Mesothelial cell of epicardium (in vitro differentiated cells): ENCODE measurements at places on chromosomes 5 and 9.
A peak's percentile ranks its signal among the peaks of the same experiment; 100 is the strongest.

- DNase-seq, result no peak
Observed at GRCh38 chr9:128638580-128638979, 18.1 kb downstream of the DYNC2I2 start.

GRCh38 chr5:136053336-136054141 is 24.8 kb downstream of the TGFBI start:
- DNase-seq, result no peak

DNA sequence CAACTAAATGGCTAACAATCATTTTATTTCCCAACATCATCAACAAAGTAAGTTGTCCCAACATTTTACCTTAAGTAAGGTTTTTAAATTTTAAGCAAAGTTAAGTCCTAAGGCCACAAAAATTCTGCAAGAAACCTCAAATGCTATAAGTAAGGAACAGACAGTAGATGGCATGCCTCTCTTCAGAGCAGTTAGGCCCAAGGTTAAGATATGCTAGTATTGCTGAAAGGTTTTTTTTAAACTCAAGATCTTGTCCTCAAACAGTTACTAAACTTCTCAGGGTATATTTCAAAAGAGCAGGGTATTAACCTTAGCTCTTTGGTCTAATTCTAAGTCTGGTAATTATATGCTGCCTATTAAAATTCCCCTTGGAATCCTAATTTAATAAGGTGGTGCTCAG is 35.1 kb downstream of the PJA2 start:
- no peak for DNase-seq

DNA sequence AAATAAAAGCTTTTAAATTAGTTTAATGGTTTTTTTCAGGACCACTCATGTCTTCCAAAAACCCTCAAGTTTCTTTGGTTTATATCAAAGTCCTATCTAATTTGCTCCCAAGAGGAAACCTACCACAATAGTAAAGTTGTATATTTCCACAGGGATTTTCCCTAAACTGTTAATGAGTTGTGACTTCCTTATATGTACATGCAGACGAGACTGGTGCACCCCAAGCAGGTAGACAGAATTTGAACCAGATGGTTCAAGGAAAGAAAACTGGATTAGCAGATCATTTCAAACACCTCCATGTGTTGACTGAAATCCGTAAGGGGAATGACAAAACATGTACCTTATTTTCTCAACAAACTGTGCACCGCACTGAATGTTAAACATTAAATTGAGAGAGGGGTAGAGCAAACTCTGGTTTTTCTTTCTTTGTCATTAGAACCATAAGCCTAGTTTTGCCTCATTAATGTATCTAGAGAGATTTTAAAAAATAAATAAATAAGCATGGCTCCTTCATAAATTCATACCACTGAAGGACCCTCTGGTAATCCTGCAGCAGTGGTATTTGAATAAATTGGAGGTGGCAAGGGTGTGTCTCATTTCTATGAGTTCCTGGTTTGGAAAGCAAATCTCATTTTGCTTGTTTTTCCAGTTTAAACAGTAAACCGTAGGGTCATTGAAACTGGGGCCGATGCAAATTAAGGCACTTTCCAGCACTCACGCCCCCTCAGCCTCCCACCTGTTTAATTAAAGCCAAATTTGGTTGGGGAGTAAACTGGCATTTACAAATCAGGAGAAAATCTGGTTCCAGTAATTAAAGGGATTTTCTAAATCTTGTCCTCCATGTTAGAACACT is 51.1 kb downstream of the ENC1 start:
- no peak for DNase-seq

GRCh38 chr9:134340475-134341160 is 14.4 kb downstream of the RXRA start:
- DNase-seq, result no peak

DNA sequence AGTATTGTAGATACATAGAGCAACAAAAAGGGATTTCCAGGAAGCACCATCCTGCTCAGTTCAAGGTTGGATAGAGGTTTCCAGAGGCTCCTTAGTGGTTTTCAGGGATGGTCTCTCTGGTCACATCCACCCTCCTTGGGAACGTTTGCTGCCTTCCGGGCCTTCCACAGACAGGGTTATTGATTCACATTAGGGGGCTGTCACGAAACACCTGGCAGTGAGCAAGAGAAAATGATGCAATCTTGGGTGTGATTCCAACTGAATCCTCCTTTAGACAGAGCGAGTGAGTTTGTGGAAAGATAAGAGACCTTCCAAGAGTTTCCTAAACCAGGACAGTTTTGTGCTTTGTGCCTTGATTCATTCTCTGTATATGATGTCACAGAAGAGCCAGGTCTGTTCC is 43.8 kb upstream of the CTSL start:
- DNase-seq, result no peak

DNA sequence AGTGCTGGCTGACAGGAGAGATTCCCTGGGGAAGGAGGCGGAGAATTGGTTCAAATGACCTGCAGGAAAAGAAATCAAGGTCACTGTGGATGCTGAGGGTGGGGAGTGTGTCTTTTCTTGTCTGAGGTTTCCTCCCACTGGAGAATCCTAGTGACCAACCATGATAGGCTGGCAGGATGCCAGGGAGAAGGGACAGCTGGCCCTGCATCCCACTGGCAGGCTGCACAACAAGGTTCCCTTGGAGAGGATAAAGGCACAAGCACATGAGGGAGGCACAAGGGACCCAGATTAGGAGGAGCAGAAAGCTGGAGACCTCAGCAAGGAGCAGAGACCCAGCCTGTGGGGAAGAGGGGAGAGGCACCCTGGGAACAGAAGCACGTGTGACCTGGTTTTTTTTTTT is 11.4 kb upstream of the ZDHHC12 start:
- DNase-seq, result no peak

DNA sequence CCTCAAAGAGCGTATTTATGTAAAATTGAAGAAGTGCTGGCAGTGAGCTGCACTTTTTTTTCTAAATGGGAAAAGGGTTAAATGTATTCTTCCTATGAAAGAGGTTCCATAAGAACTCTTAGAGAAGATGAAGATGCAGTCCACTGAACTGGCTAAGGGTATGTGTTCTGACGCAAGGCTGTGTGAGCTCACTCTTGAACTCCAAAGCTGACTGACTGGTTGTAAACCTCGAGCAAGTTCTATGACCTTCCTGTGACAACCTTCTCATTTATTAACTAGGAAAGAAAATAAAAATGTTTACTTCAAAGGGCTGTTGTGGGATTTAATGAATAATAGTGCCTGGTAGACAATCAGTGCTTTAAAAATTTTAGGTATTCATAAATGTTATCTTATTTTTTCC is 46.7 kb downstream of the POC5 start:
- DNase-seq, result no peak

GRCh38 chr5:132238901-132239500 is 11.3 kb upstream of the P4HA2 start:
- no peak for DNase-seq

GRCh38 chr9:70101265-70101664 is 57.6 kb downstream of the MAMDC2 start:
- no peak for DNase-seq

DNA sequence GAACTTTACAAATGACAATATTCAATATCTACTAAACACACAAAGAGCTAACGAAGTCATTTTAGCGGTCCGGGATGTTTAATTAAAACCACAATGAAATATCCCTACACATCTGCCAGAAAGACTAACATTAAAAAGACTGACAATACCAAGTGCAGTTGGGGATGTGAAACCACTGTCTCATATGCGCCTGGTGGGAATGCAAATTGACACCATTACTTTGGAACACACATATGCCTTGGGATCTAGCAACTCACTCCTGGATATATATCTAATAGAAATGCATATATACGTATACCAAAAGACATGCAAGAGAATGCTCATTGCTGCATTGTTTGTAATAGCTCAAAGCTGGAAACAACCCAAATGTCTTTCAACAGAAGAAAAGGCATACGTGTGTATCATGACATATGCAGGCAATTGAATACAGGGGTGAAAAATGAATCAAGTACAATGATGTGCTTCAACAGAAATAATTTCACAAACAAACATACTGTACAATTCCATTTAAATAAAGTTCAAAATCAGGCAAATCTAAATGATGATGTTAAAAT is 153.3 kb downstream of the CARTPT start:
- no peak for DNase-seq

GRCh38 chr5:36945687-36946086 is 69.1 kb downstream of the NIPBL start:
- DNase-seq, result no peak

DNA sequence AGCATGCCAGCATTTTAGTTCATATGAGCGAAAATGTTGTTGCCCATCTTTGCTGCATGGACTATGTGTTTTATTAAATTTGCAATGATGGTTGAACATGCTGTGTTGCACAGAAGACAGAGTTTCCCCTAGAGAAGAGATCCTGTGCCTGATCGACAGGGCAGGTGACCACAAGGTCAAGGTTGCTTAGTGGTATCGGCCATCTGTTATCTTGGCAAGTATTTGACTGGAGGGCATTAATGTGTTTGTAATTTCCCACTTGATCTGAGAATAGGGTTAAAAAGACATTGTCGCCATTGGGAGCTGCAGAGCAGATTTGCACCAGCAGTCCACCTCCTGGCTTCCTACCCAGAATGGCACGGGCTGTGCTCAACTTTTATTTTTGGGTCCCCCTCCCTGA is 1523.6 kb upstream of the WWC1 start:
- no peak for DNase-seq

DNA sequence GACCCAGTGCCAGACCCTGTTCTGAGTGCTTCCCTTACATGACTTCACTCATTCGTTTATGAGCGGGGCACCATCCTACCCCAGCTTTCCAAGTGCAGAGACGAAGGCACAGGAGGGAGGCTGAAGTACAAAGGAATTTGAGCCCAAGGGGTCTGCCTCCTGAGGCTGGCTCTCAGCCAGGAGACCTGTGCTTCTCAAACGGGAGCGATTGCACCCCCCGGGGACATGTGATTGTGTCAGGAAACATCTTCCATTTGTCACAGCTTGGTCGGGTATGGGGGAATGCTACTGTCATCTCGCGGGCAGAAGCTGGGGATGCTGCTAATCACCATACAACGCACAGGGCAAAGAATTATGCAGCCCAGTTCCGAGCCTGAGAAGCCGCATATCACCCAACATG is 23.9 kb downstream of the ADCY2 start:
- DNase-seq, result no peak

DNA sequence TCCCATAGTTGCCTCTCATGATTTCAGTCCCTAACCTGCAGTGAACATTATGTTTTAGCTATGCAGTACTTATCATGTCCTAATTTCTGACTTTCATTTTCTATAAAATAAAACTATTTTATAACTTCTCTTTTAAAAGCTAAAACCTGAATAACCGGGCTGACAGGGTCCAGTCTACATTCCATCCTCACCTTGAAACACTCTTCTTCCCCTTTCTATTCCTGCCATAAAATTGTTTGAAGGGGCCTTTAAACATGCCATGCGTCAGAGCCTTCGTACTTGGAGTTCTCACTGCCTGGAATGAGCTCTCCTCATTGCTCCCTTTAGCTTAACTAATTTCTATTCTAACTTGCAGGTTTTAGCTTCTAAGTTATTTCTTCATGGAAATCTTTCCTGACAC is 143.0 kb upstream of the PRLR start:
- DNase-seq, result no peak

- no peak for DNase-seq
Observed at GRCh38 chr5:32076699-32077695, 97.1 kb downstream of the GOLPH3 start.

DNA sequence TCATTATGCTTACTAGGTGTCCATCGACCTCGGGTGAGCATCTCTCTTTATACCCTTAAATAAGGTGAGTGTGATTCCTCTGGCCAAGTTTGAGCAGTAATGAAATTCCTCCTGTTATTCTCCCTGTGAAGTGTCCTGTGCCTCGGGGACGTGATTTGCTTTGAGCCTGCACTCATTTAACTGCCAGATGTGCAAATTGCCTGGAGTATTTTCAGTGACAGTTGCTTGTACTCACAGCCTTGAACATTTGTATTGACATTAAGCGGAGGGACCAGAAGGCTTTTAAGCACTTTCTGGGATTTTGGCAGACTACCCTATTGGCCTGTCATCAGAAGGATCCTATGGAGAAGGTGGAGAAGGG is 126.9 kb downstream of the DOCK2 start:
- DNase-seq, result no peak

GRCh38 chr5:96814041-96814440 is 6.3 kb upstream of the ERAP1 start:
- DNase-seq, result no peak

DNA sequence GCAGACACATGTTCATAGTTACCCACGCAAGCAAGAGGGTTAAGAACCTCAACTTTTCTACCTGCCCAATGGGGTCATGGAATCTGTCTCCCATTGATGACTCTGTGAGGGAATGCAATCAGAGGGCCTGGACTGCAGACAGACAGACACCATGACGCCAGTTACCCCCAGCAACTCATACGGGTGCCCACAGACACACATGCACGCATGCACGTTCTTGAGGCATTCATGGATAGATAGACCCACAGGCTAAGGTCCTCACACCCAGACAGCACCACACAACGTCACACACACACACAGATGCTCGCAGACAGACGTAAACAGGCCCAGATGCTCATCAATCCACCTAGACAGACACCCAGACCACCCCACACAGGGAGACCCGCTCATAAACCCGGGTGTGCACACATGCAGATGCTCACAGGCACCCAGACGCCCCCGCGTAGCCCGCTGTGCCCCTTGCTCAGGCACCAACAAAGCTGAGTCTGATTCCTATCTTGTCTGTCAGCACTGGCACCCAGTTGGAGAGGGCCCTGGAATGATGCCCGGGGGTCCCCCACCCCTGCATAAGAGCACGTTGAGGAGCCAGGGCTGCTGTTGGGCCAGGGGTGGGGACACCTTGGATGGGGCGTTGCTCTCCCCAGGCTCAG is 23.6 kb downstream of the LHX2 start:
- no peak for DNase-seq

- no peak for DNase-seq
Observed at GRCh38 chr9:20552874-20553557, 69.3 kb downstream of the MLLT3 start.

- no peak for DNase-seq
Observed at GRCh38 chr9:86642721-86643120, 288.5 kb upstream of the TUT7 start.

GRCh38 chr5:138694146-138694545 is 59.1 kb upstream of the CTNNA1 start:
- no peak for DNase-seq

- DNase-seq, result peak; percentile 31
Observed at GRCh38 chr9:138077126-138077525, 199.5 kb downstream of the CACNA1B start.

DNA sequence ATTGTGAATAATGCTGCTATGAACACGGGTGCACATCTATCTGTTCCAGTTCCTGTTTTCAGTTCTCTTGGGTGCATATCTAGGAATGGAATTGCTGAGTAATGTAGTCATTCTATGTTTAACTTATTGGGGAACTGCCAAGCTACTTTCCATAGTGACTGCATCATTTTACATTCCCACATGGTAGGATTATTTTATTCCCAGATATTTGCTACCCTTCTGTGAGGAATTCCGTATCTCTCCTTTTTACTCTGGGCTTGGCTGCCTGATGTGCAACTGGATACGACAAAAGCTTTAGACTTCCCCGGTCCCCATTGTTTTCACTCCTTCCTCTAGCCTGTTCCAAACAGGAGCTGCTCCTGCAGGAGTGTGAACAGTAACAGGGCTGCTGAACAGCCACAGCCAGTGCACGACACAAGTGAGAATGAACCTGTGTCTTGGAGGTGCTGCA is 7.2 kb downstream of the TAS2R1 start:
- no peak for DNase-seq

GRCh38 chr5:149360272-149360671 is 2.4 kb downstream of the PCYOX1L start:
- no peak for DNase-seq

GRCh38 chr9:128421482-128421996 is 882 bp downstream of the CERCAM start:
- DNase-seq, result no peak
